ENCODE measurements at places on chromosomes 5 and 9.
A peak's percentile ranks its signal among the peaks of the same experiment; 100 is the strongest.

DNA sequence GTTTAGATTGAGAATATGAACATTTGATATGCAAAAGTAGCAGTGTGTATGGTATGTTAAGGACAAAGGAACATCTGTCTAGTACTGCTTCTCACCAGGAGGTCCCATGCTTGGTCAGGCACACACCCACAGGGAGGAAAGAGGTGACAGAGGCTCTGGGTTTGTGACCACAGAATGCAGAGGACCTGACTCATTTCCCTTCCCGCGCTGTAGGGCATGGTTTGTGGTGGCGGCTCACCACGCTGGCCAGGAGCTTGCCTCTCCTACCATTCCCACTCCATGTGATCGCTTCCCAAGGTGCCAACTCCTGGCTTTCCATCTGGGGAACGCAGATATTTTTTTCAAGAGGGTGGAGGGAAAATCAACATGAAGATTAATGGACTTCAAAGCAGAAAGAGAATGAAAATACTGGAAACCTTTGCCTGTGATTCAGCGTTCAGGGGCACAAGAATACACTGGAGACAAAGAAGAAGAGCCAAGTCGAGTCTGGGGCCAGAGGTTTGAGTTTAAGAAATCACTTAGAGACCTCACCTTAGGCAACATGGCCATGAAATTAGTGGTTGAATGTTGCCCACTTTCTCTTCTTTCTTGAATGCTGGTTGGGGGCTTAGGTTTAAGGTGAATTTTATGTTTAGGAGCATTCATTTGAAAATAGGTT, 477.8 kb downstream of the CCDC171 start:
- DNase-seq = no peak

- DNase-seq = no peak
These were observed 45.6 kb upstream of the SLC30A5 start for GRCh38 chr5:69048230-69048629.

- no peak for DNase-seq
These were observed 339.9 kb downstream of the TENT4A start for GRCh38 chr5:7053125-7053524.

DNA sequence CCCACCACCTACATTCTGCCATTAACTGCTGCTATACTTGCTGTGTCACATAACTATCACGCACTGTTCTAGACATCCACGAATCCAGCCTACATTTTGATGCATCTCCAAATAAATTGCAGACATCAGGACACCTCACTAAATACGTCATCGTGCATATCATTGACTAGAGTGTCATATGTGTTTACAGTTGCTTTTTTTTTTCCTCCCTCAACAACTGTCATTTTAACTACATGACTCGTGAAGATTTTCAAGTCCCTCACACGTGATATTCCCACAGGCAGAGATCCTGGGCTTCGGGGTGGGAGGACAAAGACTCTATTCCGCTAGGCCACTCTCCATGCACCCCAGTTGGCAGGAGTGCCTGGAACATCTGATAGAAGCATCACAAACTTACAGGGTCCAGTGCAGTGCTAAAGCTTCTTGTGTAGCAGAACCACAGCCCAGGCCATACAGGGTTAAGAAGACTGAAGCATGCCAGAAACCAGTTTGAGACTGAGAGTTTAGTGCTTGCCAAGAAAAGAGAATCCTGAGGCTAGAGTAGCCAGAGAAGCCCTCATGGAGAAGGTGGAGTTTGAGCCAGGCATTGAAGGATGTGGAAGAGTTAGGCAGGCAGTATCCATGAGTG, 1.1 kb downstream of the PCYOX1L start:
- DNase-seq = no peak

DNA sequence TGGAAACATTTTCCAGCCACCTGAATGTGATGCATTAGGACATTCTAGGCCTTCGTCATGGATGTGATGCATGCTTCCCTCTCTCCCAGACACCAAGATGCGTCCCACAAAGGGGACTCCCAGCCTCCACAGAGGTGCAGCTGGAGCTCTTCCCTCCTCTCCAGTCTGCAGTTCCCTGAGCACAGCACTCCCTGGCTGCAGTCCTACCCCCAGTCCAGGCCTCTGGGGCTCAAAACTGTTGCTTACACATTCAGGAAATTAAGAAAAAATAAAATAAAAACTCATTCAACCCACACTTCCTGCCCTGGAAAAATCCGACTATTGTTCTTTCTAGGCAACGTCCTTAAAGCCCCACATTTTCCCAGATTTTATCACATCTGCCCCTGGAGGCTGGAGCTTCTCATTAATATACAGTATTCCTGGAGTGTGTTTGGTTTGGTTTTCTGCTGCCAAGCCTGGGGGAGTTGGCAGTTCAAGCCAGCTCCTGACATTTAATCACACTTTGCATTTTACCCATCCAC, 78.4 kb upstream of the ICE1 start:
- DNase-seq = no peak

DNA sequence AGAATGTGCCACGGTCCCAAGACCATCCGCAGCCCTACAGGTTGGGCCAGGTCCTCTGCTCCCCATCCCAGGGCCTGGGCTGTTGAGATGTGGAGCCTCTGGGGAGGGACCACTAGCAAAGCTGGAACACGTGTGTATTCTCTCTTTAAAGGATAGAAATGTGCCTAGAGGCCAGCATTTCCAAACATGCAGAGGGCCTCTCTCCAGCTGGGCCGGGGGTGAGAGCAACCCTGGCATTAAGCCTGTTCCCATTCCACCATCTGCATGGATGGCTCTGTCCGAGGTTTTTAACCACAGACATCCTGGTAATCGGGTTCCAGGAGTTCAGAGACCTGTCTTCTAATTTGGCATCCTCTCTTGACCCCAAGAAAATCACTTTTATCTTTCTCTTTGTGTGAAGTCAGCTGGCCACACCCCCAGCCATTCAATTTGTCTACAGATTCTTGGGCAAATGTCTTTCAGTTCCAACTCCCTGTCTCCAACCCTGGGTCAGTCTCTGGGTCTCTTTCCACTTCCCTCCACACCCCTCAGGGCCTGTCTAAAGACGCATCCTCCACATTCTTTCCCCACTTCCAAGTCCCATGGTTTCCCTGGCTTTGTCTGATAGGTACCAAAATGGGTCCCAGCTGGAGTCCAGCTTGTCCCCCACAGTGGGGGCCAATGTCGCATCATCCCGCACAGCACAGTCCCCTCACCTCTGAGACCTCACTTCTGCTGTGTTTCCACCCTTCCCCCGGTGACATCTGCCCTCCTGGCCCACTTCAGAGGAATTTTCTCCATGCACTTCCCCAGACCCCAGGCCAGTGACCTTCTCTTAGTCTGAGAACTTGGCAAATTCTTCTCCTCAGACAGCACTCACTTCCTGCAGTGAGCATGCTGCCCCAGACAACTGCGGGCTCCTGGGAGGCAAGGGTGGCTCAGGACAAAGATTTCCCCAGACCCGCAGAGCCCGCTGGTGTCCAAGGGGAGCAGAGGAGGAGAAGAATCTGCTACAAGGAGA, 56.8 kb downstream of the PTPDC1 start:
- DNase-seq = no peak

GRCh38 chr5:36624277-36624676, 17.9 kb downstream of the SLC1A3 start:
- no peak for DNase-seq

DNA sequence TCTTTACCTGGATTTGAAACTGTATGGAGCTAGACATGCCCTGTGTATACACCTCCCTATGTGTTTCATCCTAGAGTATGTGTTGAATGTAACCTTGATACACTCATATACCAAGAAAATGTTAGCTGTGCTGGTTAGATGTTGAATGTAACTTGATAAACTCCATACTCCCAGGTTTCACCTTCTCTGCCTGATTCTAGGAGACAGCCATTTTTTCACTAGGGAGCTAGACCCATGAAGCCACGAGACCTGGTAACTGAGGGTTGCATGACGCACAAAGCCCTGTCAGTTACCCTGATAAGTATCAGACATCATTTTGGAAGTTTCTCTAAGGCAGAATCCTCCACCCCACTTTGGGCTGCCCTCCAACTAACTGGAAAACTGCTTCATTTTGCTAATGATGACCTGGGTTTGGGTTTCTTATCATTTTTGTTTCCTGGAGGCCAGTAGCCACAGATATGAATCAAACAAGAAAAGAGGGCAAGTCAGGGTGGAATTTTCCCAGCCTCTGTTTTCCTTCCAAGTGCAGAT, 478.5 kb upstream of the KIF2A start:
- no peak for DNase-seq

GRCh38 chr5:98957307-98957706, 28.5 kb upstream of the CHD1 start:
- no peak for DNase-seq

DNA sequence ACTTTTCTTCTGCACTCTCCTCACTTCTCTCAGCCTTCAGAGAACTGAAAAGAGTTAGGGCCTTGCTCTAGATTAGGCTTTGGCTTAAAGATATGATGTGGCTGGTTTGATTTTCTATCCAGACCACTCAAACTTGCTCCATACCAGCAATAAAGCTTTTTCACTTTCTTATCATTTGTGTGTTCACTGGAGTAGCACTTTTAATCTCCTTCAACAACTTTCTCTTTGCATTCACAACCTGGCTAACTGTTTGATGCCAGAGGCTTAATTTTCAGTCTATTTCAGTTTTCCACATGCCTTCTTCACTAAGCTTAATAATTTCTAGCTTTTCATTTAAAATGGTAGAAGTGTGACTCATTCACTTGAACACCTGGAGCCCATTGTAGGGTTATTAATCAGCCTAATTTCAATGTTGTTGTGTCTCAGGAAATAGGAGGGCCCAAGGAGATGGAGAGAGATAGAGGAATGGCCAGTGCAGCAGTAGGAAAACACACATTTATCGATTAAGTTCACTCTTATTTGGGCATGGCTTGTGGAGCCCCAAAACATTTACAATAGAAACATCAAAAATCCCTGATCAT, 5.9 kb downstream of the ATPSCKMT start:
- no peak for DNase-seq

- DNase-seq = no peak
These were observed 89.3 kb downstream of the NTRK2 start for GRCh38 chr9:84758817-84759216.

DNA sequence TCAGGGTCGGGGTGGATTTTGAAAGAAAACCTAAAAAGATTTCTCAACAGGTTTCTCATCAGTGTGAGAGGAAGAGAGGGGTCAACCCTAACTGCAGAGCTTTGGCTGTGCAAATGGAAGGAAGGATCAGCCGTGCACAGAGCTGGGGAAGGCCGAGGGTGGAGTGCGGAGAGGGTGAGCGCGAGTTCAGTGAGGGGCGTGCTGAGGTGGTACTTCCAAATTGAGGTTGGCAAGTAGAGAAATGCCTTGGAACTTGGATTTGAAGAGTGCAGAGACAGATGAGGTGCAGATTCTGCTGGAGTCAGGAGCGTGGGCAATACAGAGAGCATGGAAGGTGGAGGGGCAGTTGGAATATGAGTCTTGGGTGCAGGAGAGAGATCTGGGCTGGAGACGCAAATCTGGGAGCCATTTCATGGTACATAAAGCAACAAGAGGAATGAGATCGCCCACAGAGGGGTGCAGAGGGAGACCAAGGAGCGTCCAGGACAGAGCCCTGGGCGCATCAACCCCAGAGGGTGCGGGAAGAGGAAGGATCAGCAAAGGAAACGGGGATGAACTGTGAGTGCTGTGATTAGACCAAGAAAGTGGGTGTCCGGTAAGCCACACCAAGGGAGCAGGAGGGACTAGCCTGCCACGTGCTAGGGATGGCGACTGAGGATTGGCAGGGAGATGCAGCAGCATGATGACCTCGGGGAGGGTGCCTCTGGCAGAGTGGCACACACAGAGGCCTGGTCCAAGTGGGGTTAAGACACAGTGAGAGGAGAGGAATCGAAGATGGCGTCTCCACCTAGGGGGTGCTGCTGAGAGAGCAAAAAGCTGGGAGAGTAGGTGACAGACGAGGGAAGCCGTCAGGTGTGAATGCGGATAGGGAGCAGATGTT, 105.8 kb downstream of the ADAMTS2 start:
- no peak for DNase-seq

GRCh38 chr5:58459146-58460001, 512 bp downstream of the PLK2 start:
- peak; percentile 40 for DNase-seq

DNA sequence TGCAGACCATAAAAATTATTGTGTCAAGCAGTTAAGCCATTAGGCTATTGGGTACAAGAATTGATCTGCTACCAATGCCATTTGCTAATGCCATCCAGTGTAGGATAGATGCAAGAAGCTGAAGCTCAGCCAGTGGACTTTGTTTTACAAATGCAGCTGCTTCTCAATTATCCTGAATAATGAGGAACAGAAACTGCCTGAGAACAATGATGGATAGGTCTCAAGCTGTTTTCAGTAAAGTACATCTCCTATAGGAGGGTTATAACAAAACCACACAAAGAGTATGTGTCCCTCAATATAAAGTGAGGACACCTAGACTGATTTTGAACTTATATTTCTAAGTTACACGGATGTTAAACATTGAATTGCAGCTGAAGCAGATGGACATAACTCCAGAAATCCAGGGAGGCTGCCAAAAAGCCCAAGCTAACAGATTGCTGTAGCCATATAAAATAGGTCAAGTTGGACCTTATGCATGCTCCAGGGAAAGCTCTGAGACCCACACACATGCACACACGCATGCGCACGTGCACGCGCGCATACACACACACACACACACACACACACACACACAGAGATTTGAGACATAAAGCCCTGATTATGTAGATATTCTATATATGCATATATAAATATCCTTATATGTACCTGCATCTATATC, 482.7 kb upstream of the CD180 start:
- DNase-seq = no peak
